ENCODE measurements at places on chromosomes 6 and 20.

DNA sequence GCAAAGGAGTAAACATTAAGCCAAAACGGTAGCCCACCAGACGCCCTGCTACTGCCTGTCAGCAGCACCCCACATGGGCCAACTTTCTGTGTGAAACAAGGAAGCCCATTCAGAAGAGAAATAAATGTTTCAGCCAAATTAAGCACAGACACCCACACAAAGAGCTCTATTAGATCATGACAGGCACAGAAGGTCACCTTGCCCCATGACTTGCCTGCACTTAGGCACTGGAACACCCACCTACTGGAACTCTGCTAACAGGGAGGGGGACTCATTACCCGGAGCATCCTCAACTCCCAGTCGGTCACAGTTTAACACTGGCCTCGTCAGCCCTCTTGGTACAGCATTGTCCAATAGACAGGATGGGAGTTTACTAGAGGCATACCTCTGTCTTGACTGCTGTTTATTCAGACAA lies 31.8 kb downstream of the GFOD1 start:
- no peak for DNase-seq

DNA sequence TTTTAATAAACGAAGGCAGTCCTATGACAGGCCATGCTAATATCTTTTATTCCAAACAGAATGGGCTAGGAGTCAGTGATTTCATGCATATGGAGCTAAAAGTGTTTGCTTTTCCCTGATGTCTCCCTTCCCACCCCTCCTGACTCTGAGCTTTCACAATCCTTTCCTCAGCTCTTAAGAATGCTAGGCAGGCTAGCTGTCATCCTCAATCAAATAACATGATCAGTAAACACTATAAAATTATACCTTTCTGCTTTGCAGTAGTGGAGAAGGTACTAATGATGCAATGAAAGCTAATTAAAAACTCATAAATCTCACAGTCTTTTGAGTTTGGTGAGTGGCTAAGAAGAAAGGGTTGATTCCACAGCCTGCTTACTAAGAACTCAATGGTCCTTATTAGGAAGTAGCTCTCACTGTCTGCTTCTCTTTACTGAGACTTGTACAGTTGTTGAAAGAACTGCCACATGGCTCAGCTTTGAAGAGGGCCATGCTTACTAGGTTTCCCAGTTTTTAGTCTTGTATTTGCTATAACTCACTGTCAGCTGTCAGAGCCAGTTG lies 250.9 kb upstream of the JAG1 start:
- DNase-seq: peak; percentile 84

DNA sequence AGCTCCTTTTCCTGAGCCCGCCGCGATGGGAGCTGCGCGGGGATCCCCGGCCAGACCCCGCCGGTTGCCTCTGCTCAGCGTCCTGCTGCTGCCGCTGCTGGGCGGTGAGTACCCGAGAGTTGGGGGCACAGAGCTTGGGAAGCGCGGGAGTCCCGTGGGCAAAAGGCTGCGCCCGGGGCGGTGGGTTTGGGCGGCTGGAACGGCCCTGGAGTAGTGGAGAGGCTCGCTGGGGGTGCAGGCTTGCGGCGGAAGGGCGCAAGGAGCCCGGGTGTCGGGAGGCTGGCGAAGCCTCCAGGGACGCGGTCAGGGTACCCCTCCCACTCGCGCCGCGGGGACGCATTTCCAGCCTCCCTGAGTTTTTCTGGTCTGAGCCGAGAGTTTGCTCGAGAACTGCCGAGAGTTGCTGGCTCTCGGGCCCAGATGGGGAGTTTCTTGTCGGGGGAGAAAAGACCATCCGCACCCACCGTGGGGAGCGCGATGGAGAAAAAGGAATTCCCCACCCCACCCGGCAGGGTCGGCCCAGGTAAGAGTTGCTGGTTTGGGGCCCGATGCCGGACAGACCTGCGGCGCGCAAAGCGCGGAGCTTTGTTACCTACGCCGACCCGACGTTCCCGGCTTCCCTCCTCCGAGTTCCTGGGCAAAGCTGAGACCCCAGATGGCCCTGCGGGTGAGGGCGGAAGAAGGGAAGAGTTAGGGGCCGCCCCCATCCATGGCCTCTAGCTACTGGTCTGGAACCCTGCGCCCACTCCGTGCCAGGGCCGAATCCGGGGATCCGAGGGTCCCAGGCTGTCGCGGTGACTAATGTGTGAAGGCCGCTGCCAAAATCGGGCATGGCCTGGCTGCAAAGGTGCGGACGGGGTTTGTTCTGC lies 584 bp downstream of the PTK7 start:
- DNase-seq: peak; percentile 53

GRCh38 chr20:60785785-60786184 lies 466.3 kb upstream of the CDH4 start:
- DNase-seq: no peak

DNA sequence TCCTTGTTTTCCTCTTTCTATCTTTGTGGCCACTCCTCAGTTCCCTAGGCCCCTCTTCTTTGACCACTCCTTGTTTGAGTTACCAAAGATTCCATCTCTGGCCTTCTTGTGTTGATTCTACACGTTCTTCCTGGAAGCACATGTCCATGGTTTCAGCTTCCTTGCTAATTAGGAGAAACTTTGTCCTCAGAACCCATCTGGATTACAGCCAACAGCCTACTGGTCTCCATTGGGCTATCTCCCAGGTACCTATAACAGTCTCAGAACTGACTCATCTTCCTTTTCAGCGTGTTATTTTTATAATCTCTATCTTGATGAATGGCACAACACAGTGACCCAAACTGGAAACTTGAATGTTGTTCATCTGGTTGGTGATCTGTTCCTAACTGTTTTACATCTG lies 17.5 kb downstream of the PTPRA start:
- DNase-seq: peak; percentile 25

DNA sequence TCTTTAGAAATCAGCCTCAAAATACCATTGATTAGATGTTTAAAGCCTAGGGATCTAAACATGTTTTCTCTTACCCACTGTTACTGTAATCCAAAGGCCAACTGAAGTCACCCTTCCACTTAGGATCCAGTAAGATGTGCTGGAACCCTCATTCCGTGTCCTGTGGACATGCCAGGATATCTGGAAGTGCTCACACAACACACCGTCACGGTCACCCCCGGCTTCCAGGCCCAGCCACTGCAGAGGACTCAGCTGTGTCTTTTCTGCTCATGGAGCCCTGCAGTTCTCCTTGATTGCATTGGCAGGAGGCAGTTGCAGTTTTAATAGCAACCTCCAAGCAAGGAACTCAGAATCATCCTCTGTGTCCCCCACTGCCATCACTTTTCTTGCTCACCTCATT lies 93.3 kb downstream of the CAP2 start:
- no peak for DNase-seq

GRCh38 chr6:137673603-137674002 lies 179.4 kb upstream of the OLIG3 start:
- no peak for DNase-seq

DNA sequence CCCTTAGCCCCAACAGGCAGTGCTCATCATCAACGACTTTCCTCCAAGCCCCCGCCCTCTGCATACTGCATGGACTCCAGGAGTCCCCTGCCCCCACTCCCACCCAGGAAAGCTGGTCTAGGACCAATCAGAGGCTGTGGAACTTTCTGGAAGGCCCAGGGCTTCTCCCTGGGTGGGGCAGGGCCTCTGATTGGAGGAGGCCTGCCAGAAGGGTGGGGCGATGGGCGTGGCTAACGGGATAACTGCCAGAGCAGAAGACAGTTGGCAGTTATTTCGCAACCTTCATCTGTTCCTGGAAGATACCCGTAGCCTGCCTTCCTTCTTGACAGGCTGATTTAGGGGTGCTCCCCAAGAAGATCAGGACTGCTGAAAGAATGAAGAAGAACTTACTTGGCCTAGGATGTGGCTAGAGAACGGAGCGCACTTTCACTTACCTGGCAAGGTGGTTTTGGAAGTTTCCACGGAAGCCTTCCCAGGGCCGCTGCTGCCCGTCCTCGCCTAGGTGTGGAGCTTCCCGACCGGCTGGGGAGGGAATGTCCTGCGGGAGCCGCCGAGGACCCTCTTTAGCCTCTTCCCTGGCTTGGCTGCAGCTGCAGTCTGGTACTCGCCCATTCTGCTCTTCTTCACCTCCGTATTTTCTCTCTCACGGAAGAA lies 209.0 kb downstream of the LRFN2 start:
- DNase-seq: no peak

DNA sequence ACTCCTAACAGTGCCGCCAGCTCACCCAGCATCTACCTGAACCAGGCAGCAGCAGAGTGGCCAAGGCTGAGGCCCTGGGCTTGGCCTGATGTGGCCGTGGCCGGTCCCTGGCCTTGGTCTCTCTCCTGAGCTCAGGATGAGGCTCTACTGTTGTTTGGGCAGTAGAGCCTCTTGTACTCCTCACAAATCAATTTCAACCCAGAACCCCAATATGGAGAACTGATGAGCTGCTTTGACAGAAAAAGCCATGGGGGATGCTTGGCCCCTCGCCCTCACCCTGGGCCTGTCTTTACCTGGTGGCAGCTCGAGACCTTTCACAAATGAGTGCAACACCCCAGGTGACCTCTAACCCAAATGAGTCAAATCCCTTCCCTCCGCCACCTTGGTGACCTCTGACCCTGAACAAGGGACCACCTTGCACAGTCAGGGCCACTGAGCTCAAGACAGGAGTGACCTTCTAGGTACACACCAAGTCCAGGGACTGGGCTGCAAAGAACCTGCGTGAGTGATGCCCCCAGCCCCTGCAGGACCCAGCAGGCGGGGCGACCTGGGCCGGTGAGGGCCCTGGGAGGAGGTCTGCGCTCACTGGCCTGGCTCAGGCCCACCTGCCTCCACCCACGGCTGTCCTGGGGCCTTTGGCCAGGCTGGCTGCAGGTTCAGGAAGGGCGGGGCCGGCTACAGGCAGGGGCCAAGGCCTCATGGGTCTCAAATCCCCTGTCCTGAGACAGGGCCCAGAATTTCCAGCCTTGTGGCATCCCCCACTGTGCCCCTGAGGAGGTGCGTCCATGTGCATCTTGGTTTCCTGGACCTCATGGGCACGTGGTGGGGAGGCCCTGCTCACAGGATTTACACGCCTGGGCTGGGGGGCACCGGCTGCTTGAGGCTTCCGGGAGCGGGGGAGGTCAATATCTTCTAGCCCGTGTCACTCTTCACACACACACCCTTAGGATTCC lies 30.2 kb downstream of the PSMG4 start:
- no peak for DNase-seq

GRCh38 chr6:24323632-24324337 lies 34.1 kb downstream of the DCDC2 start:
- DNase-seq: peak; percentile 59
